ENCODE measurements at places on chromosomes 6 and 20. TPM values are rescaled to one million over a fixed set of nuclear protein-coding genes. Genes with fewer than 3 reads are reported as not detected.

- no peak overlapping the region for H3K4me3 ChIP-seq
- H3K27ac ChIP-seq: no peak overlapping the region
- H3K4me1 ChIP-seq: no peaks in the 10 kb centered on the region
- H3K27me3 ChIP-seq: no peaks in the 10 kb centered on the region
Observed at GRCh38 chr20:1685304-1686052, 27.9 kb upstream of the SIRPG start.

Gene CRISP1
- total RNA-seq: not detected

GRCh38 chr6:106763361-106763760 lies 134.0 kb downstream of the QRSL1 start:
- H3K27ac ChIP-seq: no peak overlapping the region
- H3K36me3 ChIP-seq: no peaks in the 10 kb centered on the region
- no peak overlapping the region for H3K4me3 ChIP-seq
- DNase-seq: no peak
- no peaks in the 10 kb centered on the region for H3K27me3 ChIP-seq

- no peak overlapping the region for H3K4me3 ChIP-seq
- no peak for DNase-seq
- no peaks in the 10 kb centered on the region for H3K36me3 ChIP-seq
- no peaks in the 10 kb centered on the region for H3K27me3 ChIP-seq
- no peaks in the 10 kb centered on the region for H3K4me1 ChIP-seq
Observed at GRCh38 chr6:16985513-16986284, 116.2 kb upstream of the STMND1 start.

DNA sequence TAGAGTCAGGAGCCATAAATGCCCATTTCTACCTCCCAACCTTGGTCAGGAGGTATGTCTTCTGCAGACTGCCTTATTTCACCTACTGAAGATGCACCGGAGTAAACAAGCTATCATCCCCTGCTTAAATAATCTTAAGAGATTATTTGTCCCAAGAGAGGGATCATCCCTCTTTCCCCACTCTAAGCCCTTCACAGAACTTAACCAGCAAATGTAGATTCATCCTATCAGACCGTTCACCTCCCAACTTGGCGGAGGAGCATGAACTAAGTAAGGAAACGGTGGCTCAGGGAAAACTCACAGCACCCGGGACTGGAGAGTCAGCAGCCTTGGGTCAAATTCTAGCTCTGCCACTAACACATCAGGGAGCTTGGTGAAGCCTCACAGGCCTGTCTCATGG lies 115.3 kb downstream of the TRERF1 start:
- no peaks in the 10 kb centered on the region for H3K27me3 ChIP-seq
- no peaks in the 10 kb centered on the region for H3K4me1 ChIP-seq
- no peaks in the 10 kb centered on the region for H3K36me3 ChIP-seq
- no peak for DNase-seq
- no peak overlapping the region for H3K4me3 ChIP-seq

Gene LAMA4
- total RNA-seq: 4.5 TPM

GRCh38 chr6:90490030-90490716 lies 96.7 kb downstream of the MAP3K7 start:
- no peak for DNase-seq
- no peaks in the 10 kb centered on the region for H3K4me1 ChIP-seq
- H3K4me3 ChIP-seq: no peak overlapping the region
- no peaks in the 10 kb centered on the region for H3K27me3 ChIP-seq

Gene VIP
- total RNA-seq: 0.25 TPM

Data from liver (tissue), 10 donors.